ENCODE measurements at places on chromosomes 7 and 10. TPM values are rescaled to one million over a fixed set of nuclear protein-coding genes. Genes with fewer than 3 reads are reported as not detected.

DNA sequence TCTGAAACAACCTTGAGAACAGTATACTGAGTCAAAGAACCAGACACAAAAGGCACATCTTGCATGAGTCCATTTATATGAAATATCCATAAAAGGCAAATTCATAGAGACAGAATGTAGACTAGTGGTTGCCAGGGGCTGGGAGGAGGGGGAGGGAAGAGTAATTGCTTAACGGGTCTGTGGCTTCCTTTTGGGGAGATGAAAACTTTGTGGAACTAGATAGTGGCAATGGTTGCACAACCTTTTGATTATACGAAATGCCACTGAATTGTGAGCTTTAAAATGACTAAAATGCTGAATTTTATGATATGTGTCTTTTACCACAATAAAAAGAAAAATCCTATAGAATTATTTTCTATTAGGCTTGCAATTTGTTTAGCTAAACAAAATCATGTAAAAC, 16.8 kb downstream of the ADRB1 start:
- no peaks in the 10 kb centered on the region for H3K4me1 ChIP-seq
- no peak overlapping the region for H3K4me3 ChIP-seq
- DNase-seq, result no peak
- H3K27me3 ChIP-seq, result peaks cover 13% of the 10 kb centered on the region
- no peaks in the 10 kb centered on the region for H3K36me3 ChIP-seq

GRCh38 chr7:101420436-101420835, 57.8 kb downstream of the COL26A1 start:
- no peak for DNase-seq
- H3K4me3 ChIP-seq, result no peak overlapping the region
- H3K27ac ChIP-seq, result no peak overlapping the region
- no peaks in the 10 kb centered on the region for H3K27me3 ChIP-seq

TMEM273 gene
- 7.9 TPM for total RNA-seq

HTR5A gene
- total RNA-seq, result not detected

DNA sequence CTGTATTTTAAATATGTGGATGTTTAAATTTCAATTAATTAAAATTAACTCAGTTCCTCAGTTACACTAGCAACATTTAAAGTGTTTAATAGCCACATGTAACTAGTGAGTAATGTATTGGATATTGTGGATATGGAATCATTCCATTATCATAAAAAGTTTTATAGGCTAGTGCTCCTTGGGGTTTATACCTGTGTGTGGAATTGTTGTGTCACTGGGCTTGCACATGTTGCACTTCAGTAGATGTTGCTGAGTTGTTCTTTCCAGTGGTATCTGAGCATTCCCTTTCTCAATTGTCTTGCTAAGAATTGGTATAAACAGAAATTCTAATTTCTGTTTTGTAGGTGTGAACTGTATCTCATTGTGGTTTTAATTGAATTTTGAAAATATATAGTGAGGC, 113.0 kb downstream of the ADK start:
- no peaks in the 10 kb centered on the region for H3K27me3 ChIP-seq
- H3K36me3 ChIP-seq, result no peaks in the 10 kb centered on the region
- H3K27ac ChIP-seq, result no peak overlapping the region
